EH (cell line): ENCODE measurements at places on chromosomes 5 and 9.

DNA sequence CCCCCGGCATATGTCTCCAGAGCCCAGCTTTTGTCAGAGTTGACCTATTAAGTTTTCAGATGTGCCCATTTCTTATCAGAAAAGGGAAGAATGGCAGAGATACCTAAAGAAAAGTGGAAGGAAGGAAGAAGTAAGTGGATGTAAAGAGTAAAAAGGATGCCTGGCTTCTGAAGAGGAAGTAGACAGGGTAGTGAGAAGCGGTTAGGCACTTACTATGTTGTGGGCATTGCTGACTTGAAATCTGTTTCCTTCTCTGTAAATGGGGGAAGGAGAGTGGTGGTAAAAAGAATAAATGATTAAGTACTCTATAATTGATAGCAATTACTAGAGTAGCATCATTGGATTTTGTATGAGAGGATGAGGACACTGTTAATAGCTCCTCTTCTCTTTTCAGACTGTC is 9.9 kb downstream of the ANP32B start:
- no peak for DNase-seq

DNA sequence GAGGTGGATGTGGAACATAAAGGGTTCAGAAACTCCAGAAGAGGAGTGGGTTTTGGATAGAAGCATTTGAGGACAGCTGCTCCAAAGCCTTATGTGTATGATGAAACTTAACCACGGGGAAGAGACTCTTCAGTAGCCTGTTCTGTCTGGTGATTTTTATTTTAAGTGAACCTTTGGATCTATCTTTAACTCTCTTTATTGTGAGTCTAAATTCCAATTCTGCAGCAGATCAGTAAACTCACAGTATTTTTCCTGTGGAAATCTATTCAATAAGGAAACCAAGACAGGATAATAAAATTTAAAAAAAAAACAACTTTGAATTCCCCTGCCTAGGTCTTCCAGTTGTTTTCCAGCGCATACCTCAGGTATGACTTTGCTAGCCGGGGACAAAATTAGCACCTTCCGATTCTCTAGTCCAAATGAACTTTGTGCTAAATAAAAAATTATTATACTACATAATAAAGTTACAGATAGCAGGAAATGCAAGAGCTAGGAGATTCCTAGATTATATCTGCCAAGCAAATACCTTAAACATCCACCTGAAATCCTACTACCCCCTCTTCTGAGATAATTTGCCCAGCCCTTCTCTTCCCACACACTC is 101.9 kb downstream of the NLN start:
- DNase-seq, result no peak

DNA sequence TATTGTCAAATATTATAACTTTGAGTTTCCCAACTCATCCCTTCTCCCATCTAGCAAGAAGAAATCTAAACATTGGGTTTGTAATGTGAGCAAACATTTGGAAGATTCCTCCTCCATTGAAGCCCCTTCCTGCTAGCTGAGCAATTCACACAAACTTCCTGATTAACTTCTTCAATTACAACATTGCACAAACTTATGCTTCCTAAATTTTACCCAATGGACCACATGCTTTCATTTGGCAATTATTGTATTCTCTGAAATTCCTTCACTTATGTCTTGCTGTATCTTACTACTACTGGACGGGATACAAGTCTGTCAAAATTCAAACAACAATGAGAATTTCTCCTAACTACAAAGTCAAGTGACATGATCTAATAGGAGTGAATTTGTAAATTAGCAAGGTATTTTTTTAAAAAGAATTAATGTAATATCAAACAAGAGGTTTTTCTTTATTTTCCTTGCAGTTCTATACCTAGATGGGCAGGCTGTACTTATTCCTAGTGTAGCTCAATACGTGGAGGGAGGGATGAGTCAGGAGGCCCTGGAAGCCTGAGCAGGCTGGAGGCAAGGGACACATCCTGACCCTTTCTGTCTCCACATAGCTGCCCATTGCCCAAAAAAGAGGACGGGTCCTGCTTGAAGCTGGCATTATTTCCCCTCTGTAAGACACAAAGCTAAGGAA is 11.8 kb upstream of the IFNW1 start:
- peak; percentile 7 for DNase-seq

GRCh38 chr5:19866090-19866450 is 121.9 kb downstream of the CDH18 start:
- peak; percentile 86 for DNase-seq

DNA sequence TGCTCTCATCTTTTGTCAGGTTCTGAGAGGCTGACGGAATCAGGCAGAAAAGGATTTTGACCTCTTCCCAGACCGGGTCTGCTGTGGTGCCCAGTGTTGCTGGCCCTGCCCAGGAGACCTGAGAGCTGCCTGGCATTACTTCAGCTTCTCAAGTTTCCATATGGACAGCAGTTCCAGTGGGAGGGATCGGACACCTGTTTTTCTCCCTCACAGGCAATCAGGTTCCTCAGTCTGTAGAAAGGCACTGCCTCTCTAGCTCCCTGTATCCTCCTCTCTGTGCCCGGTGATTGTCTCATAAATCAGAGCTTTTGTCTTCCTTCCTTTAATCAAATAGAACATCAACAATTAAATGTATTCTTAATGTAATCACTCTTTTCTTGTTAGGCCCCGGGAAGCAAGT is 198.7 kb downstream of the SEMA6A start:
- DNase-seq, result no peak

DNA sequence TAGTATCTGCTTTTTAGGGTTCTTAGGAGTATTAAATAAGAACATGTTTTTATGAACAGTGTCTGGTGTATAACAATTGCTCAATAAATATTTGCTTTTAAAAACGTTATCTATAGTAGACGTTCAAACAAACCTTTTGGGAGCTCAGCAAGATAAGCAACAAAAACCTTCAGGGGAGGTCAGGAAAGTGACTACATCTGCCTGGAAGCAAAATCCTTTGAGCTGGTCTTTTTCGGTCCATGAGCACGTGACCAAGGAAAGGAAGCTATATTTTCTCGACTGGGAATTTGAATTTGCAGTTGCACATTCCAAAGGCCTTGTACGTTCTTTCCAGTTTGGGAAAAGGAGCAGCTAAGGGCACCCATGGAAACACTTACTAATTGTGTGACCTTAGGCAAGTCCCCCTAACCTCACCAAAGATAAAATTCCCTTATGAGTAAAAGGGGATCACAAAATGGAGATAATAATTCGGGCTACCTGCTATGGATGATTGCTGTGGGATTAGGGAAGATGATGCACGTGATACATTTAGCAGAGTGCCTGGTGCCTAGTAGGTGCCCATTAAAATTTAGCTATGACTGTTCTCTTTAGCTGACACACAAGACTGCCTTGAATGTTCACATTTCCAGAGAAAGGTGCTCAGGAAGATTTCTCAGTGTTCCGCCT is 45.4 kb downstream of the PTTG1 start:
- peak; percentile 57 for DNase-seq

- DNase-seq, result no peak
Measured at GRCh38 chr9:87097238-87097637, 149.9 kb upstream of the GAS1 start.

GRCh38 chr9:4106760-4107143 is 193.1 kb downstream of the GLIS3 start:
- peak; percentile 87 for DNase-seq

DNA sequence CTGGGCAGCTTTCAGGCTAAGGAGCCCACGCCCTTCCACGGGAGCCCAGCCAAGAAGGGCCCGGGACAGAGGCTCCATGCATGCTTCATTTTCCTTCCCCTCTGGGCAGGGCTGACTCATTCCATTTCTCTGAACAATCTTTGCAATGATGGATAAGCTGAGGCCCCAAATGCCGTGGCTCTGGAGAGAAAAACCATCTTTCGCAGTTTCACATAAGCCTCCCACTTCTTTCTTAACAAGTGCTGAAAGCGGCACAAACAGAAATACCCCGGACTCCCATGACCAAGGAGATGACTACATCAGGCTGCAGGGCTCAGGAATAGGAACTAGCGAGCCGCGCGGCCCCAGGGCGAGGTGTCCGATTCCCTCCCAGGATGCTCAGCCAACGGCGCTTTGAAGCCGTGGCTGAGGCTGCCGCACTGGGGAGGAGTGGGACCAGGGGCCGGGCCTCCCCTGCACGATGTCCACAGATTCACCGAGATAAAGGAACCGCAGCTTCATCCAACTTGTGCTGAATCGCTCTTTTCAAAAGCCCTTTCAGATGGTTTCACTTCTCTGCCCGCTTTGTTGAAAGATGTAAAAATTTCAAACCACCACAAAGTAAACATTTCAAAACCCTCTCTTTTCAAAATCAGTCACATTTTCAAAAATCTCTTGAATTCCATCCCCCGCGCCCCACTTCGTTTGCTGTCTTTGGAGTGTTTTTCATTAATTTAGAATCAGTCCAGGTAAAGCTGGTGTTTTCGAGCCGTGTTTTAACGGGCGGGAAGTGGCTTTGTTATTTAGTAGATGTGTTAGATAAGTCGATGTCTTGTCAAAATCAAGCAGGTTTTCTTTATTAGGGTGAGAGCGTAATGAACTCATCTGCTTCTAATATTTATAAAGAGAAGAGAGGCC is 96.5 kb upstream of the LMX1B start:
- DNase-seq, result peak; percentile 90

- DNase-seq, result peak; percentile 57
Measured at GRCh38 chr5:33067291-33067690, 356.2 kb downstream of the NPR3 start.

GRCh38 chr5:33462456-33462855 is 21.7 kb downstream of the TARS1 start:
- no peak for DNase-seq

- DNase-seq, result no peak
Measured at GRCh38 chr9:84702471-84702870, 32.9 kb downstream of the NTRK2 start.

DNA sequence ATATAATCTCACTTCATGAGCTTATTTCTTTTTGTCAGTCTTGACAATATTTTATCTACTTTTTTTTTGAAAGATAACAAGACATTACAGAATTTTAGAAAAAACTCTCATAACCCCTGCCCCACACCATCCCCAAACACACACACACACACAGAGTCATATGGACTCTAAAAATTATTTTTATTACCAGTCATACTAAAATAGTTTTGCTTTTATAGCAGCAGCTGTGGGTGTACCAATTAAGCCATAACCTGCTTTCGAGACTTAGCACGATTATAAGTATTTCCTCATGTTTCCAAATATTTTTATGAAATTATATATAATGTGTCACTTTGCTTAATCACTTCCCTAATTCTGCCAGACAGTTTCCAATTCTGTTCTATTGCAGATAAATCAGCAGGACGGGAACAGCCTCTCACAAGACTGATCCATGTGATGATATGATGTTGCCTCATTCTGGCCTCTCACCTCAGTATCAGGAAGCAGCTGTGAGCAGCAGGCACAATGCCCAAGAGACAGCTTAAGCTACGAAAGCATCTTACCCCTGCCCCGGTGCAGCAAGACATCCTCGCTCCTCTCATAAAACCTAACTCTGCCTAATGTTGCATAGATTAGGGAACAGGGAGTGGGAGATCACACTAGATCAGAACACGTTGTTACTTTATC is 7.0 kb downstream of the PDCL start:
- DNase-seq, result no peak

DNA sequence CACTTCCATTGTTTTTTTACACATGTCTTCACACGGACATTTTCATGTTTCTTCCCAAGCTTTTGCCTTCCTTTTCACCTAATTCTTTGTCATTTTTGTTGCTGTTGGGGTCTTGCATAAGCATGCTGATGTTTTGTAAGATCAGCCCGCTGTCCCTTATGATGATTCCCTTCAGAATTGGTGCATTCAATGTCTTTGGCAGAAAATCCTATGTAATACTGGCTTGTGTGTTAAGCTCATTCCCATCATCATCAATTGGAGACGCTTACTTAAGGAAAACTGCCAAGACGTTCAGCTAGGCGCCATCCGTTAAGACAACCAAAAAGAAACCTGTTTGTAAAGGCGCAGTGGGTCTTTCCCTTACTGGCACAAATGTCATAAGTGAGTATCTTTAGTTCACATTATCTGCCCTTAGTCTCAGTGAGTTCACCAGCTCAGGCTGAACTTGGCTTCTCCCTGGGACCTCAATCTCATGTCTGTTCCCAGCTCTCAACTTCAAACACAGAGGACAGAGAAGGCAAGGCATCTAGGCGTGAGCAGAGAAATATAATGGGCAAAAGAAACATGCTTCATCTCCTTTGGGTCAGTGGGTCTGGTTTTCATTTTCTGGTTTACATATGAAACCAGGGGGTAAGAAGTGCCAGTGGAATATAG is 97.9 kb downstream of the EFNA5 start:
- no peak for DNase-seq

DNA sequence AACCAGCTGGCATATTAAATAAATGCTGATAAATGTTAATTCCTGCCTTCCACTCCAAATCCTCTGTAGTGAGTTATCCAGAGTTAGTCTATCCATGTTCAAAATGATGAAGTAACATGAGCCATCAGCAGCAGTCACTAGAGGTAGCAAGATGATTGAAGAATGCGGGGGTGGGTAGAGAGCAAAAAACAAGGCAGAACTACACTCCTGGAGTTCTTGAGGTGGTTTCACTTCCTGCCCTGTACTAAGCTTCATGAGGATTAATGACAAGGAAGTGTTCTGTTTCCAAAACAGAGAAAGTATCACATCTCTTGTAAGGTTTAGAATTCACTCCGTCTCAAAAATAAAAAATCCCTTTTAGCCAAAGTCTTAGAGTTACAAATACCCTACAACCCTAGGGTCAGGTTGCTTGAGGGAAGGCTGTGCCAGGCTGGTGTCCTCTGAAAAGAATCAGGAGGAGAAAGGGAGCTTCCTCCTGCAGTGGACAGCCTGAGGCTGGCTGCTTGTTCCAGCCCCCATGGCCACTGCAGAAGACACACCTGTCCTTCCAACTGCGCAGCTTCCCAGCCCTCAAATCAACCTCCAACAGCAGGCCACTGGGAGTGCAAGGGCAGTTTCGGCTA is 180.2 kb downstream of the DENND1A start:
- DNase-seq, result peak; percentile 13

- peak; percentile 68 for DNase-seq
Measured at GRCh38 chr5:157312492-157312891, 46.6 kb downstream of the CYFIP2 start.

DNA sequence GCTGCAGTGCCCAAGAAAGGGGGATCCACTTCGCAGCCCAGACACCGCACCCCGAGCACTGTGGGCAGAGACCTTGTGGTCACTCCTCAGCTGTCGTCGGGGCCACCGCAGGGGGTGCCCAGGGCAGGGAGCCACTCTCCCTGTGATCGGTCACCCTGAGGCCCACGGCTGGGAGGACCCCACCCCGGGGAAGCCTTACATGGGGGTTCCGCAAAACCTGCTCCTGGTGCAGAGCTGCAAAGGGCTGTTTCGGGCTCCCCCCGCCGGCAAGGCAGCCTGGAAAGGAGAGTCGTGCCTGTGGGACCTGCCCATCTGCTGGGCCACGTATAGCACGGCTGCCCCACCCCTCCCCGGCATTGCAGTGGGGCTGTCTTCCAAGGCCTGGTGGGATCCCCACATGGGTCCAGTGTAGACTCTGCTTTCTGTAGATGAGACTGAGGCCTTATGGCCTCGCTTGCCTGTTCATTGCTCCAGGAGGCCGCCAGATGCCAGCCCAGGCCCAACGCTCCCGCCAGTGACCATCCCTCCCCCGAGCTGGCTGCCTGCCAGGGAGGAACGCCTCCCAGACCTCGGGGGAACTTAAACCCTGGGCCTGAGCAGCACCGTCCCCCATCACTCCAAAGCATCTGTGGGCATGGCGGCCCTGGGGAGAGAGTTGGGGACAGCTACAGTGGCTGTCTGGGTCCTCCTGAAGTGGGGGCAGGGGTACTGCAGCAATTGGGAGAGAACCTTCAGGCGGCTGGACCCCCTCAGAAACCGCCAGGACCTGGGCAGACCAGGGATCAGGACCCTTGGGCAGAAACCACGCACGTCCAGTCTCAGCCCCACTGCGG is 1.6 kb upstream of the DNLZ start:
- DNase-seq, result no peak
